ENCODE measurements at places on chromosomes 16 and 17.
A peak's percentile ranks its signal among the peaks of the same experiment; 100 is the strongest.

GRCh38 chr16:2815299-2815771 lies 1.7 kb upstream of the PRSS21 start:
- no peak for DNase-seq

GRCh38 chr16:12026741-12027490 lies 50.4 kb downstream of the SNX29 start:
- no peak for DNase-seq

DNA sequence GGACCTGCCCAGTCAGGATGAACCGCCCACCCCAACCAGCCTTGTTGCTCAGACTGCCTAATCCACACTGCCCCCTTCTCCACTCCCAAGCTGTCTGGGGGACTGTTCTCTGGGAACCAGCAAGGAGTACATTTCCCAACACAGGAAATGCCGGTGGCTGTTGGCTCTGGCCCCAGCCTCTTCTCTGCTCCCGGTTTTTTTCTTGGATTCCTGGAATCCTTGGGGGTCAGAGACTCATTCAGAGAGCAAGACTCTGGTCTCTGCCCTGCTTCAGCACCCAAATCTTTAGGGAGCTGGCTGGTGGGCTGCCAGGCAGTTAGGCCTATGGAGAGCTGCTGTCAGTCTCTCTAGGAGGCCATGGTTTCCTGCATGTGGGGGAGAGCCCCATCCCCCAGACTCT lies 10.8 kb upstream of the MTMR4 start:
- no peak for DNase-seq

DNA sequence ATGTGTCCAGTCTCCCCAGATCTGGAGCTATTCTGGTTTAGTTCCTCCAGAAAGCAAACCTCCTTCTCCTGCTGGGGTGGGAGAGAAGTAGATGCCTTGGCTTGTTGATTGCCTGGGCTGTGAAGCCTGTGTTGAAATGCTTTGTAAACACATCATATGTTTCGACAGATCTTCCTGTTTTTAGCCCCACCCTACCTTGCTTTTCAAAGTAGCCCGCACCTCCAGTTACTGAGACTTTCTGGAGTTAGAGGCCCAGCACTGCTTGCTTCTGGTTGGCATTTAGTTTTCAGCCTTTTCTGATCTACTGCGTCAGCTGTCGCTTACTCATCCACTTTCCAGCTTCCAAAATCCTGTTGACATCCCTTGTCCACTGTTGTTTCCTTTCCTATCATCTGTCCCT lies 17.9 kb upstream of the NDEL1 start:
- DNase-seq = no peak

- DNase-seq = no peak
Observed at GRCh38 chr17:47145351-47145750, 43.7 kb downstream of the CDC27 start.

DNA sequence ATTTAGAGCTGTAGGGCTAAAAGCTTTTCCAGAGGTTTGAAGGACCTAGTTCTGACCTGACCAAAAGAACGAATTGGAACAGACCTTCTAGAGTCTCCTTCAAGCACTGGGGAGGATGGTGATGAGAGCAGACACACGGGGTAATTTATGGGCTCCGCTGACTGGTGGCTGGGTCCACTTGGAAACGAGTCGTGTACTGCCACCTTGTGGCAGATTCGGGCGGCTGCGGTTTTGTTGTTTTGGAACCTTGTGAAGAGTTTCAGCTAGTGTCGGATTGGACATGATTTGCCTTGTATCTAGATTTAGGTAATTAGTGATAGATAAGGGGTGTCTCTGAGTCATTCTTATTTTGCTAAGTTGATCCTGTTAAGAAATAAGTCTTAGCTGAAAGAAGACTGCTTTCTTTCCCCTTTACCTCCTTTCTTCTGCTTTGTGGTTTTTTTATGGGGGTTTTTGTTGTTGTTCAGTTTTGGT lies 98.9 kb downstream of the AATF start:
- peak; percentile 81 for DNase-seq

DNA sequence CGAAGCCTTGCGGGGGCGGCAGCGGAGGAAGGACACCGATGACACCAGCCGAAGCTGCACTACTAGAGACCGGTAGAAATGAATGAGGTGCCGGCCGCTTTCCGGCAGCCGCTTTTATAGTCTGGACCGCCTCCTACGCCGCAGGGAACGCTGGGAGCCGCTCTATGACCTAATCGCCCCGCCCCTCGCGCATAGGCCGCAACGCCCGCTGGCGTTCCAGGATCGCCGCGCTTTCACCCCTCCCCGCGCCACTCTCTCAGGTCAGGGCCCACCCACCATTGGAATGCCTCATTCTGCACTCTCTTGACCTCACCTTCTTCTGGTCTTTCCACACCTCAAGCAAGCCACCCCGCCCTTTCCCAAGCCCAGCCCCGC lies at the start of gene DDX5:
DDX5 (minus strand) TSS at position 89 of the 375 bp plus-strand sequence. CDS start 170 bp downstream, outside the sequence.
- peak; percentile 98 for DNase-seq

DNA sequence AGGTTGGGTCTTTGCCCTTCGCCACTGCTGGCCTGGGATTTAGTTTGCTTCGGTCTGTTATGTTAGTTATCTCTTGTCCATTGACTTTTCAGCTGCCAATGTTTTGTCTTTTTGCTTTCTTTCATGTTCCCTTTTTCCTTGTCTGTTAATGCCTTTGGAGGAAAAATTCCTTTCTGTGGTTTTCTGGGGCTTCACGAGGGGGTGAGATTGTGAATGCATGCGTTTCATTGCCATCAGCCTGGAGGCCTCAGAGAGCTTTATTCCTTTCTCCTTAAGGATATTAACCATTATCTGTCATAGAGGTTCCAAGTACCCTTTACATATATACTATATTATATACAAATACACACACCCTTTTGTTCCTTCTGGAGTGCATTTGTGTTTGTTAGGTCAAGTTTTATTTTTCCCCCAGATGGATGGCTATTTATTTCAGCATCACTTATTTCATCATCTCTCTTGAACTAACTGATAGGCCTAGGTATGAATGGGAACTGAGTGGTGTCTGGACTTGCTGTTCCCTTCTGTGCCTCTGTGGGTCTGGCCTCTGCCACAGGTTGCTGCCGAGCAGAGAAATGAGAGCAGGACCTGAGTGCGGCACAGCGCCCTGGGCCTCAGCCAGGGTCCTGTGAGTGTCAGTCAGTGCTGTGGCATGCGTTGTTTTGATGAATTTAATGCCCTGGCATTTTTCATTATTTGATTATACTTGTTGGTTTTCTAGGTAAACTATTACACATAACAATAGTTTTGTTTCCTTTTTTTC lies 193.4 kb downstream of the LGALS9B start:
- DNase-seq = no peak

DNA sequence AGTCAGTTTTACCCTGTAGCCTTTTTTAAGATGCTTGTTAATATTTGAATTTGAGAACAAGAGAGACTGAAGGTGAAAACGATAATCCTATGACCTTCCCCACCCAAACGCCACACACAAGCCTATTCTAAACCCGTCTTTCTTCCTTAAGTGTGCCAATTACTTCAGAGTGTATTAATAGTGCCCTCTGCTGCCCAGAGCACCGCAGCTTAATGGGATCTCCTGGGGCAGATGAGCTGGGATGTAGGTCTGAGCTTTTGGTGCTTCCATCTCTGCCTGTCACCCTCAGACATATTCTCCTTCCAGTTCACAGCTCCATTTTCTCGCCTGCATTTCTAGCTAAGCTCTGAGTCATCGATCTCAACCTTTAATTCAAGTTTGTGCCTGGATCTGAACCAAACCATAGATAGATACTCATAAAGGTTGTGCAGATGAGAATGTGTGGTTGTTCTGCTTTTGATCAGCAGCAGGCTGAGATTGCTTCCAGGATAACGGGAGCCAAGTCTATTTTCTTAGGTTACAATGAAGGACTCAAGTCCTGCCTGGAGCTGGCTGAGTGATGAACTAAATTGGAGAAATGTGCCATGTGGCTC lies 46.4 kb upstream of the CDH13 start:
- DNase-seq = no peak

DNA sequence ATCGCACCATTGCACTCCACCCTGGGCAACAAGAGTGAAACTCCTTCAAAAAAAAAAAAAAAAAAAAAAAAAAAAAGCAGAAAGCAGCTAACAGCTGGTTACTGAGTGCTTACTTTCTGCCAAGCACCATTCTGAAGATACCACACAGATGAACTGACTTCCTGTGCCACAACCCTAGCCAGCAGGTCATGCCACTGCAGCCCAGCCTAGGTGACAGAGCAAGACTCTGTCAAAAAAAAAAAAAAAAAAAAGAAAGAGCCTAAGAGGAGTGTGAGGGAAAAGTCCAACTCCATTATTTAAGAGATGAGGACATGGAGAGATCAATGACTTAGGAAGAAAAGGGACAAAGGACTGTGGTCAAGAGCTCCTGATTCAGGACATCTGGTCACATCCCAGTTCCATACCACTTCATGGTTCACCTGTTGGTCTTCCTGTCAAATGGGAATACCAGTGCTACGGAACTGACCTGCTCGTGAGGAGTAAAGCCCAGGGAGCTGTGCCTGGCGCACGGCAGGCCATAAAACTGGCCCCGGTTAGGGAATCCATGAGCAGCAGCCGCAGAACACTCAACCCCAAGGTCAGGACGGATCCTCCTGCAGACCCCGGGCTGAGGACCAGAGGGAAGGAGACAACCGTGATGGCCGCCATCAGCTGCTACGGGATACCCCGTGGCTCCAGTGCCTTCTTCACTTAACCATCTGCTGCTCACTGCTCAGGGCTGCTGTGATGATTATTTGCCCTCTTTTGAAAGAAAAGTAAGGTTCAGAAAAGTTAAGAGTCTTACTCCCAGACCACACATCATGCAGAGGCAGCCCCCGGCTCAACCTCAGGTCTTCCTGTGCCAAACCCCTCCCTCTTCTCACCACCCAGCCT lies 950 bp downstream of the KLHDC4 start:
- no peak for DNase-seq

GRCh38 chr16:85285681-85286065 lies 173.4 kb upstream of the CIBAR2 start:
- no peak for DNase-seq

- DNase-seq = no peak
Observed at GRCh38 chr17:61729690-61730268, 133.5 kb downstream of the BRIP1 start.

- no peak for DNase-seq
Observed at GRCh38 chr16:30018731-30019158, 4.3 kb upstream of the C16orf92 start.

GRCh38 chr16:50166511-50167500 lies 13.7 kb downstream of the TENT4B start:
- DNase-seq = no peak

DNA sequence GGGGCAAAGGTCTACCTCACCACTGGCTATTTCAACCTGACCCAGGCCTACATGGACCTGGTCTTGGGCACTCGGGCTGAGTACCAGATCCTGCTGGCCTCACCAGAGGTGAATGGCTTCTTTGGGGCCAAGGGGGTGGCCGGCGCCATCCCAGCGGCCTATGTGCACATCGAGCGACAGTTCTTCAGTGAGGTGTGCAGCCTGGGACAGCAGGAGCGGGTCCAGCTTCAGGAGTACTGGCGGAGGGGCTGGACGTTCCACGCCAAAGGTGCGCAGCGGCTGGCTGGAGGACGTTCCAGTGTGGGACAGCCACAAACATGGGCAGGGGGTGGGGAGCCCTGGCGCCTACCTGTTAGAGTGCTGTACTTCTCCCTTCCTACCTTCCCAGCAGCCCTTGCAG lies 25.4 kb downstream of the PGS1 start:
- no peak for DNase-seq

GRCh38 chr17:60049936-60050335 lies 28.8 kb downstream of the HEATR6 start:
- no peak for DNase-seq

GRCh38 chr16:1174477-1175357 lies 21.8 kb downstream of the CACNA1H start:
- DNase-seq = no peak

DNA sequence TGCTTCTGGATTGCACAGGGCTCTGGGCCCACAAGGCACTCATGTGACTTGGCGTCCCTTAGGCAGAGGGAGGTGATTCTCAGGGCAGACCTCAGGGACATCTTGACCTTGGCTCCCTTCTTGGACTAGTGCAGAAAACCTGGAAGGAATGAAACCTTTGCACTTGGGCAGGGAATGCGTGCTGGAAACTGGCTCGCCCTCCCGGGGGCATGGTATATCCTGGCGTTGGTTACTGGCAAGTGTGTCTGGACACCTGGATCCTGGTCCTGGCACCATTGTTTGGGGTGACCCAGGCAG lies 63.5 kb upstream of the LGALS9 start:
- no peak for DNase-seq

DNA sequence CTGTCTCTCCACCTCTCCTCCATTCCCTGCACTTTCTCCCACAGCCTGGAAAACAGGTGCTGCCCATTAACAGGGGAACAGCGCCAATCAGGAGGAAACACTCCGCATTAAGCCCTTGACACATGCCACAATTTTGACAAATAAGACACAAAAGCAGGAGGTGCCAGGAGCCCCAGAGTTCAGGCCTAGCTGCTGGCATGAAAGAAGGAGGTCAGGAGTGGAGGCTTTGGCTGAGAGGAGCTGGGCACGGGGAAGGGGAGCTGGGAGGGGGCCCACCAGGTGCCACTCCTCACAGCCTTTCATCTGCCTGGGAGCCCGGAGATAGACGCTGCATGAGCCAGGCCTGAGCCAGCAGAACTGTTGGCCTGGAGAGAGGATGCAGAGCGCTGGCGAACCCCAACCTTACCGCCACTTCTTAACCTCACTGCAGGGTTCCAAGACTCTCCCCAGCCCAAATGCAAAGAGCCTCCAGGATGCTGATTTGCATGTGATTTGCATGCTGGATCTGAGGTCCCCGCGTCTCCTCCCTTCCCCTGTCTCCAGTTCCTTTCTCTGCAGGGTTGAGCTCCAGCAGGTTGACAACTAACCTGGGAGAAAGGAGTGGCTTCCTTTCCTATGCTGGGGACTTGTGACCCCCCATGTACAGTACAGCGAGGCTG lies 139.8 kb upstream of the SDK2 start:
- no peak for DNase-seq

DNA sequence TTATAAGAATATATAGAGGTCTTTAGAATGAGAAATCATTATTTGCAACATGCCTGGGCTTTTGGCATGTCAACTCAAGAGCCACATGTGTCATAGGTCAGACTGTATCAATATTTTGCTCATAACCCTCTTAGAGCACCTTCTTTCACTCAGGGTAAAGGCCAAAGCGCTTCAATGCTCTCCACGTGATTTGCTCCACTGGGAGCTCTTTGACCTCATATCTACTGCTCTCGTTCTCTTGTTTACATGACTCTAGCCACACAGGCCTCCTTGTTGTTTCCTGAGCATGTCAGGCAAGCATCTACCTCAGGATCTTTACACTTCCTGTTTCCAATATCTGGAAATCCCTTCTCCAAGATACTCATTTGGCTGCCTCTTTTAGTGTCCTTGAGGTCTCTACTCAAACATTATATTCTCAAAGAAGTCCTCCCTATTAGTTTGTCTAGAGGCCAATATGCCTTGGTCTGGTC lies 148.4 kb downstream of the TOX3 start:
- DNase-seq = no peak

- DNase-seq = no peak
Observed at GRCh38 chr17:33438578-33438977, 145.5 kb upstream of the ASIC2 start.
